ENCODE measurements at places on chromosomes 4 and X. TPM values are rescaled to one million over a fixed set of nuclear protein-coding genes. Genes with fewer than 3 reads are reported as not detected.

The MAGEA2 gene
- total RNA-seq, result not detected

The CACNA1F gene
- total RNA-seq, result not detected

The SLC10A6 gene
- not detected for total RNA-seq

The CRLF2 gene
- total RNA-seq, result not detected

The BTC gene
- under 0.01 TPM for total RNA-seq

The VCX2 gene
- not detected for total RNA-seq

The F8A3 gene
- total RNA-seq, result not detected

The ADGRG4 gene
- not detected for total RNA-seq

The TLR8 gene
- not detected for total RNA-seq

The FAM120C gene
- total RNA-seq, result 3.3 TPM

All from smooth muscle cell of the coronary artery (primary cell).